ENCODE measurements at places on chromosomes 1 and 21.

DNA sequence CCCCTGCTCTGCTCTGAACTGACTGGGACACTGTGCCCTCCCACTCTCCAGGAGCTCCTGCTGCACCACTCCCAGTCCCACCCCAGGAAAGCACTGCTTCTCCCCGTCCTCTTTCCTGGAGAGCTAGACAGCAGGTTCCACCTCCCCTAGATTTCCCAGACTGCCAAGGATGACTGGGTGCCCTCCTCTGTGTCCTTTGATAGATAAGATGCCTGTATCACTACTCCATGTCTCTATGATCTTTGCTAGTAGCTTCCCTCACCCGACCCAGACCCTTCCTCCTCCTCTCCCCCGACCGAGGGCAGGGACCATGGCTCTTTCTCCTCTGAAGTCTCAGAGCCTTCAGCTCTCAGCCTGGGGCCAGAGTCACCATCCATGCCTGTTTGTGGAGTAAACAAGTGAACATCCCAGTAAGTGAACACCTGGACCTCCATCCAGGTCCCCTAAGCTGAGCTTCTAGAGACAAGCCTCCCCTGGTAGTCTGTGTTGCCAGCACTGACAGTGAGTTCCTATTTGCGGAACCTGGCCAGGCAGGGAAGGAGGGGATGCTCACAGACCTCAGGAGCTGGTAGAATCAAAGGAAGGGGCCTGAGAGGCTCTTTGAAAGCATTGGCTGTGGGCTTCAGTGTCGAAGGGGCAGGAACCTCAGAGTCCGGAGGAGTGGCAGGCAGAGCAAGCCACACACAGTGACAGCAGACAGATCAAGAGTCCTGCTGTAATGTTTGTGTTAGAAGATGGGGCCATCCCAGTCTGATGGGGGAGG lies 104.0 kb downstream of the PAX7 start:
- no peak for DNase-seq

DNA sequence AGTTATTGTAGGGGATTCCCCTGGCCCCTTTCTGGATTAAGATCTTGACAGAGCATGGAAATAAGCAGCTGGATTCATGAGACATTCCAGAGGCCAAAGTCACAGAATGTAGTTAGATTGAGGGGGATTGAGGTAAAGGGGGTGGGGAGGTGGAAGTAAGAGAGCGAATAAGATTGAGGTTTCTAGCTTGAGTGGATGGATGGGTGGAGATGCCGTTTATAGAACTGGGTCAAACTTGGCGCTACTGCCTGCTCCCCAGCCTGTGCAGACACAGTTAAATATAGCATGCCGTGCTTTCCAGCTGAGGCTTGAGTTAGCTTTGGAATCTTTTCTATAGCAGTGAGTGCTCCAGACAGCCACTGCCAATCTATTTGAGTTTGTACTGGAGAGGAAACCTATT lies 85.7 kb downstream of the DYRK1A start:
- no peak for DNase-seq

DNA sequence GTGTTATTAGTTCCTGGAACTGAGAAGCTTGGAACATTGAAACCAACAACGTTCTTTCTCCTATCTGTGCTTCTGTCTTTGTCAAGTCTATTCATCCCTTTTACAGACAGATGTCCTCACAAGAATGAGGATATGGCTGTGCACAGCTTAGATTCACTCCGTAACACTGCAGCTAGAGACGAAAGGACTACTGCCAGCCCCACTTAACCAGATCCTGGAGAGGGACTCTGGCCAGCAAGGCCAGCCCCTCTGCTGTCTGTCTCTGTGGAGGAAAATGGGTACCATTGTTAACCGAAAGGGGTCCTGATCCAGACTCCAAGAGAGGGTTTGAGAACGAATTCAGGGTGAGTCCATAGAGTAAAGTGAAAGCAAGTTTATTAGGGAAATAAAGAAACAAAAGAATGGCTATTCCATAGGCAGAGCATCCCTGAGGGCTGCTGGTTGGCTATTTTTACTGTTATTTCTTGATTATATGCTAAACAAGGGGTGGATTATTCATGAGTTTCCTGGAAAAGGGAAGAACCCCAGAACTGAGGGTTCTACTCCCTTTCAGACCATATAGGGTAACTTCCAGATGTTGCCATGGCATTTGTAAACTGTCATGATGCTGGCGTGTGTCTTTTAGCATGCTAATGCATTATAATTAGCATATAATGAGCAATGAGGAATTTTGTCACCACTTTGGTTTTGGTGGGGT lies 17.4 kb upstream of the USP24 start:
- DNase-seq, result no peak

GRCh38 chr1:17596651-17597509 lies 57.4 kb downstream of the ARHGEF10L start:
- no peak for DNase-seq

DNA sequence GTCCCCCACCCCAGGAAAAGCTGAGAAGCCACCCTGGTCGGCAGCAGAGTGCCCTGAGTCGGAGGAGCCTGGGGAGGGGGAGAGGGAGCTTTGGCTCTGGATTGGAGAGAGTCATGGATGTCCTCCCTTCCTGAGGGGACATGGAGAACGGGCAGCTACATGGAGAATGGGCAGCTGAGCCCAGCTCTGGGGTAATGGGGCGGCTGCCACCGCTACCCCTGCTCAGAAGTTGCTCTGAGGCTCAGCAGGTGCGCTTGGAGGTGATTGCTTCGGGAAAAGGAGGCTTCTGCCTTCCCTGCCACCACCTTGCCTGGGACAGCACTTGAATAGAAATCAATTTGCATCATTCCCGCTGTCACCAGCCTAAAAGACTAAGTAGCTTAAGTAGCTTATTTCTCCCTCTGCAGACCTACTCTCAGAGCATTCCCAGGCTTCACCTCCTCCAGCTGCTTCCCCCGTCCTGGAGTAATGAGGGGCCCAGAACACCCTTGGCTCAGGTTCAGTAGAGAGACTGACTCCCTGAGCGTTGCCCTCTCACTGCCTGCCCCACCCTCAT lies 8.3 kb downstream of the DISP3 start:
- no peak for DNase-seq

DNA sequence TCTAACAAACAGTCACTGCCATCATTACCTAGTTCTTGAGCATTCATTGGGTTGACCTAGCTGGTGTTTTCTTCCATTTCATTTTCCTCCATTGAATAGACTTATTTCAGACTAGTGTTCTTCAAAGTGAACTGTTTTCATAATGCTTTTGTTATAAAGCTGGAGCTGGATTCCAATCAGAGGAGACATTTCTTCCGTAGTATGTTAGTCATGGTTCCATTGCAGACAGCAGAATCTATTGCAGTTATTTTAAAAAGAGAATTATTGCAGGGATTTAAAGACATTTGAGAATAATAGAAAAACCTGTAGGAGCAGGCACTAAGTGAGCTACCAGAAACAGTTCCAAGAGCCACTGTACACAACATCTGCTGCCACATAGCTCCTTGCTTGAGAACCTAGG lies 50.0 kb downstream of the HHAT start:
- DNase-seq, result no peak

DNA sequence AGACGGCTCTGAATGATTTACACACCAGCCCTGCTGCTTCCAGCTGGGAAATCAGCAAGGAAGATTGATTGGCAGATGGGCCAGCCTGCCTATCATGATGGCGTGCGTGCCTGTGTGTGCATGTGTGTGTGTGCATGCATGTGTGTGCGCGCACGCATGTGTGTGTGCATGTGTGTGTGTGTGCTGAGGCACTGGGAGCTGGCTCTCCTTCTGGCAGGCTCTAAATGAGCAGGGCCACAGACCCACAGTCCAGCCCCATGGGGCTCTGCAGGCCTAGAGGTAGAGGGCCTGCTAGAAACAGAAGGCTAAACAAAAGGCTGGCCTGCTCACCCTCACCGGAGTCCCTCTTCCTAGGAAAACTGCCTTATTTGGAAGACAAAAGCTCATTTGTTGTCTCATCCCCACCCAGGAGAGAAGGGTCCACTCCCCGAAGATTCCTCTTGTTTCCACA lies 6.0 kb downstream of the KLHDC8A start:
- DNase-seq, result no peak

DNA sequence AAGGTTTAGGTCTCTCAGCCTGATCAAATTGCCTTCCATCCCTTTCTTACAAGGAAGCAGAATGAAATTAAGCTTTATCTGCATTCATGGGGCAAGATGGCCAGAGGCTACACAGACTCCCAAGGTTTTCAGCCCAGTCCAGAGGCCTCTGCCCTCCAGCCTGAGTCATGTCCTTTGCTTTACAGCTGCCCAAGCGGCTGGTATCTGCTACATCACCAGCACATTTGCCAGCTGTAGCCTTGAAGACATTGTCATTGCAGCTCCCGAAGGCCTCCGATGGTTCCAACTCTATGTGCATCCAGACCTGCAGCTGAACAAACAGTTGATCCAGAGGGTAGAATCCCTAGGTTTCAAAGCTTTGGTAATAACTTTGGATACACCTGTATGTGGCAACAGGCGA lies 16.0 kb downstream of the HAO2 start:
- DNase-seq, result no peak

GRCh38 chr1:203140743-203141520 lies 13.4 kb downstream of the ADORA1 start:
- no peak for DNase-seq

DNA sequence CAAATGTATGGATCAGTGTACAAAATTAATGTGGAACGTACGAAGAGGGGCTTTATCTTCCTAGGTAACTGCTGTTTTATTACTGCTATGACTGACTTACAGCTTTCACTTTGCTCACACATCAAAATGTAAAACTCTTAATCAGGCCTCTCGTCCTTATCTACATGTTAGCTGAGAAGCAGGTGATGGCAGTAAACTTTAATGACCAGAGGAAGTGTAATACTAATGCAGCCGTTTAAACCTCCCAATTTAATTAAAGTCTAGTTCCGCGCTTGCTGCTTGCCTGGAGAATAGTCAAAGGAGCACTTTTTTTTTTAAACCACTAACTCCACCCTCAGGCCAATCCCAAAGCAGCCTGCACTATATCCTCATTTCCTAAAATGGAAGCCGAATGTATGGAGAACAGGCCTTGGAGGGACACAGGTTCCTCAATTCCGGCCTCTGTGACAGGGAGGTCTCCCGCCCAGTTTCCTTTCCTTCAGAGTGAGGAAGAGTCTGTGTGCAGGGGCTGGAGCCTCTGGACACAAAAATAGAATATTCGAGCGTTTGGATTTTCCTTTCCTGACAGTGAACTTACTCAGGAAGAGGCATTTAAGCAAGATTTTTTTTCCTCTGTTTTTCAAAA lies 36.7 kb upstream of the RASAL2 start:
- DNase-seq, result no peak

GRCh38 chr1:20198296-20198695 lies 12.0 kb upstream of the PLA2G2C start:
- no peak for DNase-seq

DNA sequence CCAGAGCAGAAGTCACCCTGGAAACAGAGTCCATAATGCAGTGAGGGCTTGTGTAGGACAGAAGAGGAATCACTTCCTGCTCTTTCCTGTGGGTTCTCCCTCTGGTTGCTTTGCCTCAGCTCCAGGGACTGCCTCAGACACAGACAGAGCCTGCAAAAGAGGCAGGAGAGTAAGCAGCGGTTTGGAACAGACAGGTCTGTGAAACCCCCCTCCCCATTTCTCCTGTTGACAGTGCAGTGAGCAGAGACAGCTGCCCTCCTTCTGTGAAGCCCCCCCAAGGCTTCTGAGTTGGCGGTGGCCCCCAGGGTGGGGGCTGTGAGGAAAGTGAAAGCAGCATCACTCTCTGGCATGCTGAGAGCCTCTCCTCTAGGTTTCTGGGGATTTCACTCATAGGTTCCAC lies 53.0 kb downstream of the MAB21L3 start:
- no peak for DNase-seq

DNA sequence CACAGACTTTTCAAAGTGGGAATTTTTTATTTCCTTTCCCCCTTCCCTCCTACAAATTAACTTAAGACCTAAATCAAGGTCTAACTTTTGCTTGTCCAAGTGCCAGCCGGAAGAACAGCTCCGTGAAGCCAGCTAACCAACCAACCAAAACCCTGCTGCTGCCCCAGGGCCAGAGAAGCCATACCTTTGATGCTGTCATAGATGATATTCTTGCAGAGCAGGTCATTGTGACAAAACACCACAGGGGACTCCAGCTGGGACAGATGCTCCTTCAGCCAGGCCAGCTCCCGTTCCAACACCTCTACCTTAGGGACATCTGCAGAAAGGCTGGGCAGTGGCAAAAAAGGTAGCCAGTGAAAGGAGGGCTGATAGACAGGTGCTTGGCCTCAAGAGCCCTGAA lies 10.7 kb downstream of the ETNK2 start:
- DNase-seq, result no peak

DNA sequence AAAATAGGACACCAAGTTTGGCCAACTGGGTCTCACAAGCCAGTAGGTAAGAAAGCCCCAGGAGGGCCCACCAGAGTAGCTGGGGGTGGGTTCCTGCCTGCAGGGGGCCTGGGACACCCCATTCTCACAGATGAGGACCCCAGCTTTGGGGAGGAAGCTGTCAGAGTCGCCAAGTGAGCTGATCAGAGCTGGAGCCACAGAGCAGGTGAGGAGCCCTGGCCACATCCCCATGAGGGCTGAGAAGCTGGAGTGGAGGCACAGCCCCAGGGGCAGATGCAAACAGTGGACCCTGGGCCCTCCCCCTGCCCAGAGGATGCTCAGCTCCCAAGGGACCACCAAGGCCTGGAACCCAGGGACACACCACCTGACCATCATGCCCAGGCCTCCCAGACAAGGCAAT lies 8.6 kb upstream of the ZNF670 start:
- no peak for DNase-seq

- no peak for DNase-seq
Observed at GRCh38 chr1:204615881-204616280, 69.7 kb downstream of the LRRN2 start.

DNA sequence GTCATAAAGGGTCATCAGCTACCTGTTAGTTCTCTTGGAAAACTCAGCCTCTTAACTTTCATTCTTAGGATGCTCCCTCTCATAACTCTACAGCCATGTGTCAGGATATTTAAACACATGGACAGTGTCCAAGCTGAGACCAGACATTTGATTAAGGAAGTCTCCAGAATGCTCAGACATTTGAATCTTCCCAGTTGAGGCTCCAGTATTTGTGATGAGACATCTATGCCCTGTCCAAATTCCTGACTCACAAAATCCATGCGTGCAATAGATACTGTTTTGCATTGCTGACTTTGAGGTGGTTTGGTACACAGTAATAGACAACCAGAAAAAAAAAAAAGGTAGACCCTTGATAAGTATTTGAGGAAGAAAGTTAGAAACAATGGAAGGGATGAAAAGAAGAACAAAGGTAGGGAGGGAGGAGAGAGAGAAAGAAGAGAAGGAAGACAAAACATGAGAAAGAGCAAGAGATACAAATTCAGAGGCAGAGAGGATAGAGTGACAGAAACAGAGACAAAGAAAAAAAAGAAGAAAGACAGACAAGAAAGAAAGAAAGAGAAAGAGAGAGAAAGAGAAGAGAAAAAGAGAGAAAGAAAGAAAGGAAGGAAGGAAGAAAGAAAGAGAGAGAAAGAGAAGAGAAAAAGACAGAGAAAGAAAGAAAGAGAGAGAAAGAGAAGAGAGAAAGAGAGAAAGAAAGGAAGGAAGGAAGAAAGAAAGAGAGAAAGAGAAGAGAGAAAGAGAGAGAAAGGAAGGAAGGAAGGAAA lies 275.5 kb upstream of the PRMT6 start:
- DNase-seq, result no peak

- DNase-seq, result no peak
Observed at GRCh38 chr1:160399544-160400222, 681 bp upstream of the VANGL2 start.

All from stimulated activated naive CD4-positive, alpha-beta T cell (primary cell).